ENCODE measurements at places on chromosomes 3 and 15.

GRCh38 chr3:30752970-30753369, 141.5 kb downstream of the GADL1 start:
- DNase-seq, result no peak

- no peak for DNase-seq
These were observed 124.2 kb downstream of the SATB1 start for GRCh38 chr3:18300916-18301315.

GRCh38 chr15:53625962-53626845, 133.3 kb downstream of the WDR72 start:
- no peak for DNase-seq

- no peak for DNase-seq
These were observed 304.4 kb downstream of the FGF12 start for GRCh38 chr3:192422997-192423342.

DNA sequence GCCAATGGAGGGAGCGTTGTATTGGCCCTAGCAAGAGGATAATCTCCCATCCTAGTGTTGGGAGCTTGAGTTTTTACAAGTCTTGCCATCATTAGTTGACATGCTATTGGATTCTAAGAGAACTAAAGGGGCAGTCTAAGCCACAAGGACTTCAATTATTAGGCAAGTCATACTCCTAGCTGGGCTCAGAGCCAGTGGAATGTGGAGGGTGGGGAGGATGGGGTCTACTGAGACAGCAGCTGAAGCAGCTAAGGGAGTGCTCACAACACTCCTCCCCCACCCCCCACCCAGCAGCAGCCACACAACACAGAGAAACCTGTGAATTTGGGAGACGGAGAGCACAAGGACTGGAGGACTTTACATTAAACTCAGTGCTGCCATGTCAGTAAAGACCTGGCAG, 27.9 kb downstream of the FRG2C start:
- no peak for DNase-seq

GRCh38 chr3:60933824-60934223, 317.4 kb downstream of the FHIT start:
- no peak for DNase-seq

DNA sequence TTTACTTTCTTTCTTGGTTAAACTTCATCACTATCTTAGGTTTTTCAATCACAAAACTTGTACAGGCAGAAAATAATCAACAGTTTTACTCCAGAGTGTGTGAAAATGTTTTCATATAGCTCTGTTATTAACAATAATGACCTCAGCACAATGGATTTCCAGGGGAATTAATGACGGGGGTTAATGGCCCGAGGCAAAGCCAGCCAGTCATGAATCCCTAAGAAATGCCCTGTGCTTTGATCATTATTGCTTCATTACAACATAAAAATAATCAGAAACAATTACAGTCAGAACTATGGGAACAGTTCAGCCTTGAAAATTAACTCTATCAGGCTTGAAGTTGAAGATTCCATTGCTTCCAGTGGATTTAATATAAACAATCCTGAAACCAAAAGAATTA, 875.4 kb downstream of the ROBO2 start:
- no peak for DNase-seq

GRCh38 chr15:73010154-73011152, 41.8 kb upstream of the NEO1 start:
- DNase-seq, result no peak

DNA sequence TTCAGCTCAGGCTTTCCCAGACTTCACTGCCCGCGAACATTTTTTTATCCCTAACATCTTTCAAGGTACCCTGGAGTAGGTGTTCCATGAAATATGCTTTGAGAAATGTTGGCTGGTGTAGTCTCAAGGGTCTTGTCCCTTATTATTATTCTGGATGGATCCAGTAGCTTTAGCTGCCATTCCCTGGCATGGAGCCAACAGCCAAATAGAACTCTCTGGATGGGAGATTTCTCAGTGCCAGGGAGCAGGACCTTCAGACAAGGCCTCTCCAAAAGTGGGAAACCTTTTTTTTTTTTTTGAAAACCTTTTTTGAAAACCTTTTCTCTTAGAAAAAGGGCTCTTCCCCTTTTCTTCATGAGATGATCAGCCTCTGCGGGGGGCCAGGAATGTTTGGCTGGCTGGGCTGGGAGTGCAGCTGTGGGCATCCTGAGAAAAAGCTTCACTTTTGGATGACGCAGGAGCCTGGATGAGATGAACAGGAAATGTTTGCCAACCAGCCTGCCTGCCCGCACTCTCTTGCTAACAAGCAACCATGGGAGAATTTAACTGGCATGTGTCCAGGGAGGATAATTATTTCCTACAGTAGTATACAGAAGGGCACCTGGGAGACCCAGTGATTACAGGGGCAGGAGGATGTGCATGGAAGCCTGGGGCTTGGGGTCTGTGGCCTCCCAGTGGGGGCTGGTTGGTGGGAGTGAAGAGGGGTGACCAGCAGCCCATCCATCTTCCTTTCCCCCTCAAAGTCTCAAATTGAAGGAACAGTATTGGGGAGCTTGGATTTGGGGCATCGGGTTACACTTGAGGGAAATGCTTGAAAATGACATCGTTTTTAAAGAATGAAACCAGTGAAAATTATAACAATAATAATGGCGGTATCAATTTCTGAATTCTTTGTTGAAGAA, 109.1 kb upstream of the LRIG1 start:
- no peak for DNase-seq

DNA sequence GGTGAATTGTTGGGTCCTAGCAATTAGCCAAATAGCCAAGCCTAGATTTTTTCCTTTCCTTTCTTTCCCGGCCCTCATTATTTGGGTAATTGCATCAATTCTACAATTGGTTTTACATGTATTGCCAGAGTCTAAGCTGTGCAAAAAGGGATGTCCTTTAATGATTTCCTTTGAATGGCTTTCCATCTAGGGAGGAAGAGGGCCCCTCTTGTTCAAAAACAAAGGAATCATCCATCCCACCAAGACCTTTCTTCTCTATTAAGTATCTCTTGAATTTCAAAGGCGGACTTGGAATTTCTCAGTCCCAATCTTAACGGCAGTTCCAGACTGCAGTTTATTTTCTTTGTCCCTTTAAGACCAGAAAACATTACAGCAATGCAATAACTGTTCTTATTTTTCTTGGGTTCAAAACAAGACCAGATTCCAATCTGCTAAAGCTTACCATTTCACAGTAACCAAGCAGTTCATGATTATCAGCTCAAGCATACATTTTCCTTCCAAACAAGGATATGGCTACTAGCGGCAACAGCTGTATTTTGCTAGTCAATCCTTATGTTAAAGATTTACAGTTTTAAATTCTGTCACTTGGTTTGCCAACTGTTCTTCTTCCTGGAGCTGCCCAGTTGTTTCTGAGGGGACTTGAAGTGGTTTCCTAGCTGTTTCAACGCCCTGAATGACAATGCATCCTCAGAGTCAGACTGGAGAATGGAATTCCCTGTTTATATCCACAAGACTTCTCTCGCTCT, 91.4 kb upstream of the LRIG1 start:
- DNase-seq, result no peak

DNA sequence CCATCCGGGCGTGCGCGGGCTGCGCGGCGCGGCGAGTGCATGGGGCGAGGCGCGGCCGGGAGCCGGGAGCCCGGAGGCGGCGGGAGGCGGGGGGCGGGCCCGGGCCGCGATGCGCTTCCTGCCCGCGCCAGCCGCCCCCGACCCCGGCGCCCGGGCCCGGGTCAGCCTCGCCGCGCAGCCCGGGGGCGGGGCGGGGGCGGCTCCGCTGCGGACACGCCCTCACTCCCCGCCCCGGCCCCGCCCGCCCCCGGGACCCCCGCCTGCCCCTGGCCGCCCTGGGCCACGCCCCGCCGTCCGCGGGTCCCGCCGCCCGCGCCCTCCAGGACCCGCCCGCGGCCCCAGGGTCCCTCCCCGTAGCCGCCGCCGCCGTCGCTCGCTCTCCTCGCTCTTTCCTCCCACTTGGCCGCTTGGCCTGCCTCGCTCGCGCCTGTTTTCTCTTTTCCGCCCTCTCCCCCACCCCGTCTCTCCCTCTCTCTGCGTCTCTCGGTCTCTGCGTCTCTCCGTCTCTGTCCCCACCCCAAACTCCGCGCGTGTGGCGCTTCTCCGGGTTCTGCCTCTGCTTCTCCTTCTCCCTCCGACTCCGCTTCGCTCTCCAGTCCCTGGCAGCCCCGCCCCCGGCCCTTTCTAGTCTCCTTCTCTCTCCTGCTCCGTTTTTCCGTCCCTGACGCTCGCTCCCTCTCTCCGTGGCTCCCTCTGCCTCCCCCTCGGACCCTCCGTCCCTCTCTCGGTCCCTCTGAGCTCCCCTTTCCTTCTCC, at the start of gene PLXND1:
TSS of gene PLXND1 (minus strand) at position 41 of the 755 bp plus-strand sequence. CDS start at position 4, 37 bp downstream.
- DNase-seq, result peak; percentile 37

- DNase-seq, result no peak
These were observed 187.2 kb downstream of the NFKBIZ start for GRCh38 chr3:102036472-102036871.

DNA sequence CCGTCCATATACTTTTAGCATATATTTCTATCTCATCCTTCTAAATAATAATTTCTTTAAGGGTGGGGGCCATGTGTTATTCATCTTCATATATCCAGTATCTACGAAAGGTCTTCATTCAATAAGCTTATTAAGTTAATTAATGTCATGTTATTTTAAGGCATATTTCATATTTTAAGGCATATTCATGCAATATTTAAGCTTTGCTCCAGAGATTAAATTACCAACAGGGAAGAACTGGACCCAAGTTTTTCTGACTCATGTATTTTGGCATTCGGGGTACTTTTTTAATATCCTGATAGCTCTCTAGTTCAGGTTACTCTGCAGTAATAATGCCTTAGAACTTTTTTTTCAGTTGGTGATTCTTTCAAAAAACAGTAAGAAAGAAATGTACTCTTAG, 27.4 kb downstream of the PHC3 start:
- DNase-seq, result no peak

GRCh38 chr3:5260992-5261501, 73.5 kb downstream of the EDEM1 start:
- DNase-seq, result no peak

- DNase-seq, result no peak
These were observed 576.9 kb upstream of the NECTIN3 start for GRCh38 chr3:110494728-110495127.

DNA sequence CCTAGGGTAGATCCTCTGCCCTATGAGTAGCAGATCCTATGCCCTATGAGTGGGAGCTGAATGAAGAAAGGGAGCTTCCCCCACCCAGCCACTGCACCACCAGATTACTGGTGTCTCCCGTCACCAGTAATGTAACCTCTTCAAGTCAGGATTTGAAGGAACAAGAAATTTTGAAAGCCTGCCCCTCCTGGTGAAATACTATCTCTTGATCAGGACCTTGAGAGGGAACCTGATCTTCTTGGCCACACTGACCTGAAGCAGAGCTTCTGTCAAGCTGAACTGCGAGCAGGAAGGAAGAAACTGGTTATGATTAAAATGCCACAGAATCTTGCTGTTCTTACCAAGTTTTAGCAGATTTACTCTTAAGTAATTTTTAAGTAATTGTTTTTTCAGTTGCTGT, 62.8 kb downstream of the RSL24D1 start:
- DNase-seq, result no peak

DNA sequence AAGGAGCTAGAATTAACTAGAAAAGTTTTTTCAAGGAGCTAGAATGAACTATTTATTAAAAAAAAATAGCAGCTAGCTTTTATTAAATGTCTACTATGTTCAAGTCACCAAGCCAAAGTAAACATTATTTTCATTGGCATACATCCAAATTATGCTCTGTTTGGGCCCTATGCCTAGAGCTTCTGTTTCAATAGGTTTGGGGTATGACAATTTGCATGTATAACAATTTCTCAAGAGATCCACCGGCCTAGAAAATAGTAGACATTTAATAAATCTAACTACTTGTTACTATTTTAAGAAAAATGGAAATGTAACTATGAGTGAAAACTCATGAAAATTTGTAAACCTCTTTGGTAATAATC, 8.0 kb downstream of the GABRR3 start:
- no peak for DNase-seq

DNA sequence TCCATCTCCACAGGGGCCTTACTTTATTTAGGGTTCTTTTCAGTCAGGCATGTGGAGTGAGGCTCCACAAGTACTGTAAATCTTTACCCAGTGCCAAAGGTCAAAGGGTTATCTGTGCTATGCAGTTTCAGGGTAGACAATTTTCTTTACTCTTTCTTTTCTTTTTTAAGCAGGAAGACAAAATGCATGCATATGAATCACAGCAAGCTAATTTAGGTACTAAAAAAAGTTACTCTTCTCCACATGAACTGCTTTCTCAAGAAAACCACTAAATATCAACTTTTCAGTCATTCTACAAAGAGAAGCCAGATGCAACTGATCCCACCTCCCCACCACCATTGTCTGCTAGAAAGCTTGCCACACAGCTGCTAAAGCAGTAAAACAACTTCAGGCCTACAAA, 73.3 kb upstream of the PYGO1 start:
- DNase-seq, result no peak

DNA sequence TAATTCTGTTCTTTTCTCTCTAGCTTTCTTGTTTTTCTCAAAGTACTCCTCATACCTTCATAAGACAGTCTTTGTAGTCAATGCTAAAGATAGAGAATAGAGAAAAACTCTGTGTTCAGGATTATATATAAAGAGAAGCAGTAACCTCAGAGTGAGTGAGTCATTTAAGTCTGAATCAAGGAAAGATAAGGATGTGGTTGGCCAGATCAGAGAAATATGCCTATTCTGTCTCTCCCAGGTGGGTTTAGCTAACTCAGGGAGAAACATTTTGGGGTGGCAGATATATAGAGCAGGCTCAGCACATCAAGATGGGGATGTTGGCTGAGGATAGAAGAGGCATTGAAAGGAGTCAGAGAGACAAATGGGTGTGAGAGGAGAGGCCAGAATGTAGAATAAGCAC, 31.4 kb downstream of the GTF2E1 start:
- no peak for DNase-seq

GRCh38 chr3:101950510-101950909, 101.2 kb downstream of the NFKBIZ start:
- no peak for DNase-seq

DNA sequence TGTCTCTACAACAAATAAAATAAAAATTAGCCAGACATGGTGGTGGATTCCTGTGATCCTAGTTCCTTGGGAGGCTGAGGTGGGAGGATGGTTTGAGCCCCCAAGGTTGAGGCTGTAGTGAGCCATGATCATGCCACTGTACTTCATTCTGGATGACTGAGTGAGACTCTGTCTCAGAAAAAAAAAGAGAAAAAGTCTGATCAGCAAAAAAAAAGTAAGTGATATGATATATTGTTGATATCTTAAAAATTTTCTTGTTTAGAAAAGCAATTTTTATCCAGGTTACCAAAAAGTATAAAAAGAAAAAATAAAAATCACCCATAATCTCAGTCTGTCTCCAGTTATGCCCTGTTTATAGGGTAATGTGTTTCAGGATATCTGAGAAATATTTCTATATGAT, 251.4 kb downstream of the OTOL1 start:
- no peak for DNase-seq

DNA sequence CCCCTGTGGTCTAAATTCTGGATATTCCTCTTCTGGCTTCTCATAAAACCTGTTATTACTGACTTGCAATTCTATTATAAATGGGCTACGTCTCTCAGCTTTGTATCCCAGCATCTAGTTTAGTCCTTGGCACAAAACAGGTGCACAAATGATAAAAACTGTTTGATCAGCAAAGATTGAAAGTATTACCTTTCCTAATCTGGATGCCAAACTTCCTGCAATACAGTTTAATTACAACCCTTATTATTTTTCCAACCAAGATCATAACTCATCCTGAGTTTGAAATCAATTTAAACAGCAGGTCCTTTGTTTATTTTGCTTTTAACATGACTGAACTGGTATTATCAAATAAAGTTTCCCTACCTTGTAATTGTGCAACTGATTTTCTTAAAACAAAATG, 132.6 kb downstream of the ATP1B3 start:
- no peak for DNase-seq

- DNase-seq, result no peak
These were observed 191.7 kb downstream of the ATP8B4 start for GRCh38 chr15:49927189-49927861.

GRCh38 chr3:127289706-127290575, 2.1 kb upstream of the PRR20G start:
- no peak for DNase-seq
